ENCODE measurements at places on chromosomes 16 and 17.

- no peak for DNase-seq
These were observed 64.7 kb downstream of the ELAC2 start for GRCh38 chr17:12953156-12953555.

- DNase-seq, result no peak
These were observed 17.3 kb upstream of the SPN start for GRCh38 chr16:29645694-29646187.

DNA sequence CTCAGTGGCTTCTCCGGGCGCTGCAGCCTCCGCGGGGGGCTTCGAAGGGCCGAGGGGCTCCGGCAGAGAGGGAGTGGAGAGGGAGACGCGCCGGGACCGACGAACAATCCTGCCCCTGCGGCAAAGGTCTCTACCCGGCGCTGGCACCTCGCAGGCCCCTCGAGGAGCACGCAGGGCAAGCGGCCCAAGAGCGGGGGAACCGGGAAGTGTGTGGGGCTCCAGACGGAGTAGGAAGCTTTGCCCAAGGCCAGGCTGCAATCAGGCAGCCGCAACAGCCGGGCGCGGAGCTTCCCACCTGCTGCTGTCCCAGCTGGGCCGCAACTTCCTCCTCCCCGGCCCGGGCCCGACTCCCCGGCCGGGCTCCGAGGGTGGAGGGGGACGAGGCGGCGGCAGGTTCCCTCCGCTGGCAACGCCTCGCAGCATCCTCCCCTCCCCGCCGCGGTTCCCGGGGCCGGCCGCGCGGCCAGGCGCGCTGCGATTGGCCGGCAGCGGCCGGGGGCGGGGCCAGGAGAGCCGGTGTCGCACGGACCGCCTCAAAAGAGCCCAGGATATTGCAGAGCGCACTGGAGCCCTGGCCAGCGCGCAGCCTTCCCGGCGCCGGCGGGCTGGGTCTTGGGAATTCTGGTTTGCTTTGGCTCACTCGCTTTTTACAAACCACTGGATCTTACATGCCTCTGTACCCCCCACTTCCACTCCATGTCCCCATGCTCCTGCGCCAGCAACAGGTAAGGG, at the start of gene KCNJ2:
Gene KCNJ2 (plus strand): TSS at position 556 of the 732 bp plus-strand sequence. CDS start 5,508 bp downstream, outside the sequence.
- peak; percentile 64 for DNase-seq

GRCh38 chr16:23143391-23143790, 5.9 kb downstream of the USP31 start:
- DNase-seq, result no peak

GRCh38 chr16:48292452-48292851, 45.1 kb upstream of the ABCC11 start:
- no peak for DNase-seq

GRCh38 chr17:7352910-7353635, 1.1 kb downstream of the KCTD11 start:
- DNase-seq, result no peak

- no peak for DNase-seq
These were observed 11.6 kb downstream of the WIPF2 start for GRCh38 chr17:40230670-40231069.

GRCh38 chr17:13600475-13601321, 1.0 kb downstream of the HS3ST3A1 start:
- no peak for DNase-seq

- DNase-seq, result no peak
These were observed 82.1 kb downstream of the METRNL start for GRCh38 chr17:83161298-83162034.

DNA sequence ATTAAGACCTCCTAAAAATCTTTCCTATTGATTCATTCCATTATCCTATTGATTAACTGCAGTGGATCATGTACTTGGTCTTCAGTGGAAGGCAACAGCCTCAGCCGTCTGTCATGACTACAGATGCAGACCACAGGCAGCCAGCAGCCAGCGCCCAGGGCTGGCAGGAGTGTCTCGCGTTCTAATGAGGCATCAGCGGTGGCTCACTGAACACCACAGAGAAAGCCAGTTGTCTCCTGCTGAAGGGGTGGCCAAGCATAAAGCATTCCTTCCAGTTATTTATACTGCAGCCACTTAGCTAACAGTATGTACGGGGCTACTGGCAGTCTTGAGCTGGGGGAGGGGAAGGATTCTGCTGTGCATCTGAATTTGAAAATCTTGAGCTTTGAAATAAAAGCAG, 214.3 kb downstream of the IRX3 start:
- no peak for DNase-seq

- DNase-seq, result no peak
These were observed 40.4 kb downstream of the SCNN1G start for GRCh38 chr16:23222929-23223328.

GRCh38 chr17:35790841-35791240, 4.6 kb downstream of the MMP28 start:
- DNase-seq, result no peak

DNA sequence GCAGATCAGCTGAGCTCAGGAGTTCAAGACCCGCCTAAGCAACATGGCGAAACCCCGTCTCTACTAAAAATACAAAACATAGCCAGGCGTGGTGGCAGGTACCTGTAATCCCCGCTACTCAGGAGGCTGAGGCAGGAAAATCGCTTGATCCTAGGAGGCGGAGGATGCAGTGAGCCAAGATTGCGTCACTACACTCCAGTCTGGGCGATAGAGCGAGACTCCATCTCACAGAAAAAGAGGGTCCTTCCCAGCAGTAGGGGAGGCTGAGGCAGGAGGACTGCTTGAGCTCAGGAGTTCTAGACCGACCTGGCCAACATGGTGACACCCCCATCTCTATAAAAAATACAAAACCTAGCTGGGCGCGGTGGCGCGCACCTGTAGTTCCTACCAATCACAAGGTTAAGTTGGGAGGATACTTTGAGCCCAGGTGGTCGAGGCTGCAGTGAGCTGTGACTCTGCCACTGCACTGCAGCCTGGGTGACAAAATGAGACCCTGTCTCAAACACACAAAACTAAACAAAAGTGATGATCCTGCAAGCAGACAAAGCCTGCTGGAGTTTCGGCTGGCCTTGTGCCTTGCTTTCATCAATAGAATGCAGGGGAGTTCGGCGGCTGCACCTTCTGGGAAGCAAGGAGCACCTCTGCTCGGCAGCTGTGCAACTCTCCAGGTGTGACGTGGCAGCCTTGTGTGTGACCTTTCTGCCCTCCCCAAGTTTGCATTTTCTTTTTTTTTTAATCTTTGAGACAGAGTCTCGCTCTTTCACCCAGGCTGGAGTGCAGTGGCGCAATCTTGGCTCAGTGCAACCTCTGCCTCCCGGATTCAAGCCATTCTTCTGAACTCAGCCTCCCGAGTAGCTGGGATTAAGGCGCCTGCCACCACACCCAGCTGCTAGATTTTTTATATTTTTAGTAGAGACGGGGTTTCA, 12.4 kb upstream of the YWHAE start:
- DNase-seq, result no peak

- DNase-seq, result no peak
These were observed 261.8 kb downstream of the CBLN1 start for GRCh38 chr16:49019831-49020230.

DNA sequence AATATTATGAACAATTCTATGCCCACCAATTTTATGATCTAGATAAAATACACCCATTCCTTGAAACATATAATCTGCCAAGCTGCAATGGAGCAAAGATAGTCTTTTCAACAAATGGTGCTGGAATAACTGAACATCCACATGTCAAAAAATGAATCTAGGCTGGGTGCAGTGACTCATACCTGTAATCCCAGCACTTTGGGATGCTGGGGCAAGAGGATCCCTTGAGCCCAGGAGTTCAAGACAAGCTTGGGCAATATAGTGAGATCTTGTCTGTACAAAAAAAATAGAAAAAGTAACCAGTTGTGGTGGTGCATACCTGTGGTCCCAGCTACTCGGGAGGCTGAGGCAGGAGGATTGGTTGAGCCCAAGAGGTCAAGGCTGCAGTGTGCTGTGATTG, 92.5 kb downstream of the N4BP1 start:
- DNase-seq, result no peak

DNA sequence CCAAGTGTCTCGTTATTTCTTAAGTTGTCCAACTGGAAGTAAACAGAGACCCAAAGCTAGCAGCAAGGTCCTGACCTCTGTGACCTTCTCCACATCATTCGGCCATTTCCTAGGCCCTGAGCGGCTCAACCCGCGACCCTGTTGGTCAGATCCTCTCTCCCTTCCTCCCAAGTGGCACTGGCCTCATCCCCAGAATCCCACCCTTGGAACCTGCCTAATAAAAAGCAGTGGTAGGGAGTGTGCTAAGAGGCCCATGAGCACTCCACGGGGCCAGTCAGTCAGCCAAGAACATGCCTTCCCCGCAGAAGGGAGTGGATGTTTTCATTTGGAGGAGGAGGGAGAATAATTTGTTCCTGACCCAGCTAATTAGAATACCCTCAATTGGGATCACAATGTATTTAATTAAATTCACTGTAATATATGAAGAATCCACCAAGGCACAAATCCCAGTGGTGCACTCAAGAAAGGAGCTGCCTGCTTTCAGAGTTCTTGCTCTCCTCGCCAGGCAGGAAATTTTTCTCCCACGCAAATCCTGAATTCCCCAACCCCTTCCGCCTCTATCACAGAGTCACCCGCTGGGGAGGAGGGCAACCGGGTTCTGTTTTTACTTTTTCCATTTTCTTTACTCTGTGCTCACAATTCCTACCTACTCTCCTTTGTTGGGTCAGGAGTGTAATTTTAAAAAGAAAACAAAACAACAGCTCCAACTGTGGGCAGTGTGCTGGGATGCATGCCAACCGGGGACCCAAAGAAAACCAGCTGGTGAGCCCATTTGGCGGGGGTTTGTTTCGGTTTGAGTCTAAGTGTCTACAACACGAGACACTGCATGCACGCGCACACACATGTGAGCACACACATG, 153.4 kb downstream of the ZFHX3 start:
- no peak for DNase-seq

- DNase-seq, result no peak
These were observed 24.7 kb upstream of the KRT20 start for GRCh38 chr17:40909755-40910154.

GRCh38 chr16:50986453-50986852, 164.6 kb downstream of the SALL1 start:
- DNase-seq, result no peak

DNA sequence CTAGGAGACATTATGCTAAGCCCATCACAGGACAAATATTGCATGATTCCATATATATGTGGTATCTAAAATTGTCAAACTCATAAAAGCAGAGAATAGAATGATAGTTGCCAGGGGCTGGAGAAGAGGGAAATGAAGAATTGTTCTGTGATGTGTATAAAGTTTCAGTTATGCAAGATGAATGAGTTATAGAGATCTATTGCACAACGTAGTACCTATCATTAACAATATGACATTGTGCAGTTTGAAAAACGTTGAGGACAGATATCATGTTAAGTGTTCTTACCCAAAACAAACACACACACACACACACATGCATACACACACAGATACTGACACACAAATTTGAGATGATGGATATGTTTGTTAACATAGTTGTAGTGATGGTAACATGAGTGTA, 871.6 kb upstream of the GOT2 start:
- DNase-seq, result no peak

DNA sequence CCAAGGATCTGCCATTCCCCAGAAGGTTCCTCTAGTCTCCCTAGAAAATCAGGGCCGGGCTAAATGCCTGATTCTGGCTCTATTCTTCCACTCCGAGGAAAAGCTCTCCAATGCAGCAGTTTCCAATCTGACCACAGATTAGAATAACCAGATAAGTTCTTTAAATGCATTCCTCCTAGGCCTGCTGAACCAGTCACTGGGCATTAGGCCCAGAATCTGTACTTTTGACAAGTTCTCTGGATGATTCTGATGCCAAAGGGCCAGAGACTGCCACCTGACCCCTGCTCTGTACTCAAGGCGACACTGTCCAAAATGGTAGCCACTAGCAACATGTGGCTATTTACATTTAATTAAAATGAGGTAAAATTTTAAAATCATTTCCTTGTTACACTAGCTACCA, 22.3 kb downstream of the MAP3K14 start:
- DNase-seq, result no peak

- DNase-seq, result no peak
These were observed 25.4 kb downstream of the DNAI2 start for GRCh38 chr17:74299226-74300009.

- DNase-seq, result no peak
These were observed 9.7 kb downstream of the CHAD start for GRCh38 chr17:50458701-50459676.

DNA sequence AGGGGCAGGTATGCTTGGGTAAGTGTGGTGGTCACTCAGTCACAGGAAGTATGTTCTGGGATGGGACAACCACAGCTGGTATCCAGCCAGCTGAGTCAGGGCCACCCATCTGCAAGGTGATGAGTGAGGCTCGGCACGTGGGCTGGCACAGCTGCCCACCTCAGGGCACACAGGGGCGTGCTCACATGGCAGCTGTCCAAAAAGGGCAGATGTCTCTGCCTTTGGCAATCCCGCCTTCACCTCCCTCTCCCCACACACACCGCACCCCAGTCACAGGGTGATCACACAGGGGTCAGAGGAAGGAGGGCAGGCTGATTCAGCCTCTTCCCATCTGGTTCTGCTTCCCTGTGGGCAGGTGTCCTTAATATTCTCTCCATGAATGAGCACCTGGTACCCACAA, 85.9 kb upstream of the TOB1 start:
- no peak for DNase-seq

DNA sequence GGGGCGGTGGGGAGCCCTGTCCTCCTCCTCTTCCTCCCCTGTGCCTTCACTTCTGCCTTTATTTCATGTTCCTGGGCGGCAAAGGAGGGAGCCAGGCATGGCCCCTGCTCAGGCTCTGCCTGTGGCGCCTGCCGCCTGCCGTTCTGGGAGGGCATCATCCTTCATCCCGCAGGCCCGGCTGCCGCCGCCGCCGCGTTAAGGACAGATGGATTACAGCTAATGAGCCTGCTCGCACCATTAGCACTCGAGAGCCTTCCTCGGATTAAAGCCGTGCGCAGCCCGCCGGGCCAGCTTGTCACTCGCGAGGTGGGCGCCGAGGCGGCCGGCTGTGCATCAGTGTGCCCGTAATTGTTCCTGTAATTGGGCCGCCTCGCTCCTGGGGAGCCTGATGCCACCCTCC, 127.7 kb upstream of the GSE1 start:
- DNase-seq, result no peak

- DNase-seq, result no peak
These were observed 206.8 kb downstream of the PRKCA start for GRCh38 chr17:66508896-66509844.

DNA sequence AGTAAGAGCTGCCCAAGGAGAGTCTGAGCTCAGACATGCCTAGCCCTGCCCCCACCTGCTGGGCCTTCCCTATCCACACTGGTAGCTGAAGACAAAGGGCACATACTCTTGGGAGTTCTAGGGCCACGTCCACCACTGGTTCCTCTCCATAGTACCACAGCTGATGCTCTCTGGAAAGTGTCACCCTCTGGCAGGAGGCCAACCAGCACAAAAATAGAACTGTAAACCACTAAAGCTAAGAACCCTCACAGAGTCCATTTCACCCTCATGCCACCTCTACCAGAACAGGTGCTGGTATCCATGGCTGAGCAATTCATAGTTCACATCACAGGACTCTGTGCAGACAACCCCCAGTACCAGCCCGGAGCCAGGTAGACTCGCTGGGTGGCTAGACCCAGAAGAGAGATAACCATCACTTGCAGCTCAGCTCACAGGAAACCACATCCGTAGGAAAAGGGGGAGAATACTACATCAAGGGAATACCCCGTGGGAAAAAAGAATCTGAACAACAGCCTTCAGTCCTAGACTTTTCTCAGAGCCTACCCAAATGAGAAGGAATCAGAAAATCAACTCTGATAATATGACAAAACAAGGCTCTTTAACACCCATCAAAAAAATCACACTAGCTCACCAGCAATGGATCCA, 115.3 kb downstream of the CEP112 start:
- DNase-seq, result peak; percentile 24

Data from thymus (tissue), 14 donors.